ENCODE measurements at places on chromosomes 7 and 10. TPM values are rescaled to one million over a fixed set of nuclear protein-coding genes. Genes with fewer than 3 reads are reported as not detected.

The LDB3 gene
- total RNA-seq, result 12.1 TPM

The VAX1 gene
- not detected for total RNA-seq

The MLXIPL gene
- 385 TPM for total RNA-seq

The C10orf62 gene
- not detected for total RNA-seq

The ARMC3 gene
- total RNA-seq, result not detected

The HTRA1 gene
- total RNA-seq, result 402 TPM

The ZNF485 gene
- total RNA-seq, result 3.6 TPM

The ANKRD7 gene
- not detected for total RNA-seq

The JMJD1C gene
- 174 TPM for total RNA-seq

The GALNT17 gene
- 2.5 TPM for total RNA-seq

The OR2A1 gene
- total RNA-seq, result 0.65 TPM

The TFEC gene
- 77.7 TPM for total RNA-seq

The PKD1L1 gene
- total RNA-seq, result 0.65 TPM

The MEST gene
- total RNA-seq, result 319 TPM

The ZNF425 gene
- 0.82 TPM for total RNA-seq

The HOXA3 gene
- 3.9 TPM for total RNA-seq

The CYP2C19 gene
- not detected for total RNA-seq

The ATP6V1F gene
- 72.3 TPM for total RNA-seq

The METTL27 gene
- total RNA-seq, result 2.4 TPM

The SH2B2 gene
- total RNA-seq, result 3.9 TPM

The CDHR1 gene
- 0.17 TPM for total RNA-seq

The TAC1 gene
- 2.6 TPM for total RNA-seq

The GIMAP1 gene
- total RNA-seq, result 21.9 TPM

The VPS37D gene
- 3.3 TPM for total RNA-seq

The XPNPEP1 gene
- total RNA-seq, result 66.5 TPM

The IGFBP1 gene
- total RNA-seq, result not detected

The STX1A gene
- total RNA-seq, result 4.4 TPM

The CCDC146 gene
- total RNA-seq, result 16.1 TPM
